ENCODE measurements at places on chromosomes 12 and 14. TPM values are rescaled to one million over a fixed set of nuclear protein-coding genes. Genes with fewer than 3 reads are reported as not detected.

The ST8SIA1 gene
- total RNA-seq: not detected

The LMNTD1 gene
- total RNA-seq: 0.57 TPM

The CISTR gene
- total RNA-seq: not detected

The GLIPR1L1 gene
- total RNA-seq: not detected

- DNase-seq: peak; percentile 70
Measured at GRCh38 chr14:60981633-60982455, 799 bp downstream of the SLC38A6 start.

DNA sequence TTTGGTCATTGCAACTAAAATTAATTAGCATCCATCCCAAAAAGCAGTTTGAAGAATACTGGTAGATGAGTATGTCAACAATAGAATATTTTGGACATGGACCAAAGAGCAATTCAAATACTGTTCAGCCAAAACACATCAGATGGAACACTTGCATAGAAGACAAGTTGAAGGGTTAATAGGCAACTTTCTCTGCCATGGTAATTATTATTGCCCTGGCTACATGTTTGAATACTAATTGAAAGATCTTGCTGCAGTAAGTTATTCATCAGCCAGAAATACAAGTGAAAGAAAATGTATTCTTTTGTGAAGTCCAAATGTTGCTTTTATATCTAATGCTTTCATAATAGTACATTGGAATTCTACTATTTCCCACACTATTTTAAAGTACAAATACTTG lies 10.1 kb downstream of the ANO6 start:
- no peak for DNase-seq

DNA sequence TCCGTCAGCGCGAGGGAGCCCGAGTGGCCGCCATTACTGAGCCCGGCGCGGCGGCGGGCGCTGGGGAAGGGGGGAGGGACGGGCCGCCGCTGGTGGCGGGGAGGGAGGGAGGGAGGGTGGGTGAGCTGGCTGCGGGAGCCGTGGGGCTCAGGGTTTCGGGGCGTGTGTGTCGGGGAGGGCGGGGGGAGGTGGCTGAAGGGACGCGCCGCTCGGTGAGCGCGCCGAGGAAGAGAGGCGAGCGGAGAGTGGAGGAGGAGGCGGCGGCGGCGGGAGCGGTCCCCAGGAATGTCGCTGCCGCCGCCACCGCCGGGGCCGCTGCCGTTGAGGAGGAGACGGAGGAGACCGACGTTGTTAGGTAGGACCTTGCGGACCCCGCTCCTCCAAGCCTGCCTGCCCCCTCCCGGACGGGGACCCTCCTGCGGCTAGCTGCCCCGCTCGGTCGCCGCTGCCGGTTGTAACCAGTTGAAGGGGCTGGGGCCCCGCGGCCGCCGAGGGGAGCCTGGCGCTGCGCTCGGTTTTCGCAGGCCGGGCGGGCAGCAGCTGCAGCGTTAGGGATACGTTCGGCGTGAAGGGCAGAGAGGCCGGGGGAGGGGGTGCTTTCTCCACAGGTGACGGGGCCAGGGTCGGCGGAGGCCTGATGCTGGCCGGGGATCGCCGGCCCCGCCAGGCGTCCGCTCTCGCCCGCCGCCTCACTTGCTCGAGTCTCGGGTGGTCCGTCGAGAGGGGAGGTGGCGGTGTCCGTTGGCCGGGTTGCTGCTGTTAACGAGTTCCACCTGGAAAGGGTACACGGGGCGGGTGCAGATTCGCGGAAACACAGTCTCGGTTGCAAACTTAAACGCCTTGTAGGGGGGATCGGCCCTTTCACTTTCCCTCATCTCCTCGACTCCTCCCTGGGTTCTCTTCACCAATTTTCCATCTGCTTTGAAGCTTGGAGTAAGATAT lies at the start of gene ARHGAP5:
Gene ARHGAP5, plus strand, starts transcription at position 224 of the 942 bp plus-strand sequence. CDS start 13,366 bp downstream, outside the sequence.
- DNase-seq: peak; percentile 57

DNA sequence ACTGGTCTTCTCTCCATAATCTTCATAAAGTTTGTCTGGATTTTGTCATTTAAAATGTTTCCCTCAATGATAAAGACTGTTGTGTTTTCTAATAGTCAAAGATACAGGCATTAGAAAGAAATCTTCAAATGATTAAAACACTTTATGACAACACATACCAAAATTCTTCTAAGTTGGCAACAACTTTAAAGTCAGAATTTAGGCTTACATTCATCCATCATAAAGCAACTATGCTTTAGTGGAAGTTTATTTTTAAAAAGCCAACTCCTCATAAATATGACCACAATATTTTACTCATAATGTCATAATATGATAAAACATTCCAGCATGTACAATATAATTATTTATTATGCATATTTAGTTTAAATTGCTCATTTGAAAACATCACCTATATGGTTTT lies 17.2 kb upstream of the CCER1 start:
- DNase-seq: no peak

DNA sequence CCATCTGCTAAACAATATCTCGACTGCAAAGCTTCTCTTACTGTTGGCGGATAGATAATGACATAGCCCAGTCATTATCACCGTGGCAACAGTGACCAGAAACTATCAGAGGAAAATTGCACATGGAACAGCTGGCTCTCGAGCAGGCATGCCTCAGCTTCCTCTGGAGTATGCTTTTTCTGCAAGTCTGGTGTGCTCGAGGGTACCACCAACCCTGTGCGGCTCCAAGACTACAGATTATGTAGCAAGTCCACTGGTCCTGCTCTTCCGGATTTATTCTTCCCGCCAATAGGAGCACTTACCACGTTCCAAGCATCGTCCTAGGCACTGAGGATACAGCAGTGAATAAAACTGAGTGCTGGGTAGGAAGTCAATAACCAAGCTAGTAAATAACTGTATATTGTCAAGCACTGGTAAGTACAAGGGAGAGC lies 1.4 kb upstream of the GLRX5 start:
- DNase-seq: peak; percentile 60

DNA sequence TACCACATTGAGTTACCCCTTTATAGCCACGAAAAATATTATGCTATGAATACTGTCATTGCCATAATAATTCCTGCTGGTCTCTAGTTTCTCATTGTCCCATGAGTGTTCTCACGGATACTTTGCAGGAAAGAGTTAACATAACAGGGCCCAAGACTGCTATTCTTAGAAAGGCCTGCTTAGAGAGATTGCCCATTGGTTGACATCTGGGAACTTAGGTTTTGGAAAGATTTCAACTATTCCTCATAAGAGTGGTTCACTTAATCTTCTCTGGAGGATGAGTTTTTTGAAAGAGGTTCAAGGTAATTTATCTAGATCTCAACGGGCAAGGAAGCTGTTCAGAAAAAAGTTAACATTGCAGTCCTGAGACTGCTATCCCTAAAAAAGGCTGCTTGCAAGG lies 18.4 kb upstream of the PRPF39 start:
- DNase-seq: no peak

DNA sequence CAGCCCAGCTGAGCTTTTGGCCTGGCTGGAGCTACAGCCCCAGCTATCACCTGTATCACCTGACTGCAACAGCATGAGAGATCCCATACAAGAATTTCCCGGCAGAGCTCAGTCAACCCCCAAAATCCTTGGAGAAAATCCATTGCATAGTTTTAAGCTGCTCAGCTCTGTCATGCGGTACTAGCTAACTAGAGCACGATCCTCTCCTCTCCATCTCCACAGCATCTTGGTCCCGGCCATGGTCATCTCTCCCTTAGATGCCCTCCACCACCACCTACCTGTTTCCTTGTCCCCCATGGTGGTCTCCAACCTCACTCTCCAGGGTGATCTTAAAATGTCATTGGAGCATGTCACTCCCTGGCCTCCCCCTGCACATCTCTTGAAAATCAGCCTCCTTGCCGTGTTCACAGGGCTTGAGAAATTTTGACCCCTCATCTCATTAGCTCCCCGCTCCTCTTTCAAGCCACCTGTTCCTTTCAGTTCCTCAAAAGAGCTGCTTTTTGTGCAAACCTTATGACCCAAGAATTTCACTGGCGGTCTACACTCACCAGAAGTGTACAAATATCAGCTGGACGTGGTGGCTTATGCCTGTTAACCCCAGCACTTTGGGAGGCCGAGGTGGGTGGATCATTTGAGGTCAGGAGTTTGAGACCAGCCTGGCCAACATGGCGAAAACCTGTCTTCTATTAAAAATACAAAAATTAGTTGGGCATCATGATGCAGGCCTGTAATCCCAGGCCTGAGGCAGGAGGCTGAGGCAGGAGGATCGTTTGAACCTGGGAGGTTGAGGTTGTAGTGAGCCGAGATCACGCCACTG lies 8.1 kb upstream of the CLMN start:
- no peak for DNase-seq

DNA sequence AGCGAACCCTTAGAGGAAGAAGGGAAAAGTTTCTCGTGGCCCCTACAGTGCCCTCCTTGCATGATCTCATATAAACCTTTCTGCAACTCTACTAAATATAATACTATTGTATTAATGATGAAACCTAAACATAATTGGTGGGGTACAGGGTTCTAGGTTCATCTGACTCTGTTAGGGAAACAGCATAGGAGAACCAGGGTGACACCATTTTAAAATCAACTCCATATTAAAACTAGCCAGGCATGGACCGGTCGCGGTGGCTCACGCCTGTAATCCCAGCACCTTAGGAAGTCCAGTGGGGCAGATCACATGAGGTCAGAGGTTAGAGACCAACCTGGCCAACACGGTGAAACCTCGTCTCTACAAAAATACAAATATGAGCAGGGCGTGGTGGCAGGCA lies 15.0 kb upstream of the RND1 start:
- DNase-seq: no peak
